ENCODE measurements at places on chromosomes 12 and 14.
A peak's percentile ranks its signal among the peaks of the same experiment; 100 is the strongest.

DNA sequence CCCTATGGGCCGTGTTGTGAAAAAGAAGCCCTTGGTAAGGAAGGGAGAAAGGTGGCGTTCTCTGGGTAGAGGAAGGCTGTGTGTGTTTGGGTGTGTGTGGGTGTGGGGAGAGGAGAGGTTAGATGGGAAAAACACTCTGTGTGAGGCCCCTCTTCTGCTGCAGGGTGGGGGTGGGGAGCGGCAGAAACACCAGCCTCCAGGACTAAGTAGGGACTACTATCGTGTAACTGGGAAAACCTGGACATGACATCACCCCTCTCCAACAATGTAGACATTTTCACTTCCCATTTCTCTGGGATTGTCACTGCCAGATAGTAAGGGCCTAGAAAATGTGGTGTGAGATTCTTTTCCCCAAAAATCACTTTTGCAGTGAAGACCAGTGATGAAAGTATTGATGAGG is 205.0 kb downstream of the NTF3 start:
- DNase-seq, result no peak

DNA sequence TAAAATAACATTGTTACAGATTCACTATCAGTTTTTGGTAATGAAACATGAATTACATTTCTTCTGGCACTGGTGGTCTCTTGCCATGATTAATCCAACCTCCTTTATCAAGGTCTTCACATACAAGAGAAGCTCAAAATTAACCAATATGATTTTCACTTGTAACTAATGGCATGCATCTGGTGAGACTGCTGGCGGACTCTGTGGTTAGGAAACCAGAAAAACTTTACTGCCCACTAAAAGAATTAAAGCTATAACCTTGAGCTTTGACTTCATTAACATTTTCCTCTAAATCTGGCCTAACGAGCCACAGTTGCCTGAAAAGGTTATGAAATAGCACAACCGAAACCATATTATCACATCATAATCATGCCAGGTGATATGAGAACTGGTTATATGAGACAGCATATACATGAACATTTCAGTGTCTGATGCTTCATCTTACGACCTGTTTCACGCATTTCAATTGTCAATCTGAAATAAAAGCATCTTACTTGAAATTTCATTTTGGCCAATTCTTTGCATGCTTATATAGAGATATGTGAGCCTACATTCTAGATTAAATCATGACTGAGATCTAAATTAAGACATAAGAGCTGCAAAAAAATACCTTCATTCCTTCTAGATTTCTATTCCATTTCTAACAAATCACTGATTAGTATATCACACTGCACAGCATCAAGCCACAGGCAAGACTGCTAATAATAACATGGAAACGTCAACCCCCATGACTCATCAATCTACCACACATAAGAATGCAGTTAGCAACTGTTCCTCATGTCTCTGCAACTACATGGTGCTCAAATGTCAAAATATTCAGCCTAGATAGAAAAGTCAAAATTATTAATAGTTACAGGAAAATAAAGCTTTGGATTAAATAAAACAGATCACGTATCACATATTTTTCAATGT is 89.3 kb downstream of the OSBPL8 start:
- DNase-seq, result peak; percentile 9

- DNase-seq, result no peak
Observed at GRCh38 chr12:116837097-116837496, 44.1 kb downstream of the HRK start.

DNA sequence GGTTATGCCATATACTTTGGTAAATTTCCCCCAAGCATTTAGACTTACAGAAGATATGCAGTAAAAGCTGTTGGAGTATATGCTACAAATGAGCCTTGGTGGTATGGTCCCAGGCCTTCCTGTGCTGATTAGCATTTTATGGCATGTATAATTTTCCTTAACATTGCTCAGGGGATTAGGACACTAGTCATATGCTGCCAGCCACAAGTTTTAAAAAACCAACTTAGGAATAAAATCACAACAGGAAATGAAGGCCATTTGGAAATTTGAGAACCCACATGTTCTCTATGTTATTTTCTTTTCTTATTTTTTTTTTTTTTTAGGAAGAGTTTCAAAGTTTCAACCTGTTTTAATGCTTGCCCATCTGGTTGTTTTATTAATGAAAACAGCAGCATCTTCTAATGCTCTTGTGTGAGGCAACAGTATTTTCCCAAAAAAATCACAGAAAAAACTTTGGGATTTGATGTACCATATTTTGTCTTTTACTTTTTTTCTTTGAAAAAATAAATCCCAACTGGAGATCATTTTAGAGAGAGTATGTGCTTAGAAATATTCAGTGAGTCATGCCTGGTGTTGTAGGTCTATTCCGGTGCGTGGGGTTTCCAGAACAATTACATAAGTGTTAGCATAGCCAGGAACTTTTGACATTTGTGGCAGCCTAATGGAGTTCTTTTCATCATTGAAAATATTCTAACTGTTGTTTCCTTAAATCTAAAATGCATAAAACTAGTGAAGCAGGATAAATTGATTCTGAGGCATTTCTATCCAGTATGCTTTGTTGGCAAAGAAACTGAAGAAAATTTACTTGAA is 21.7 kb upstream of the DUSP6 start:
- peak; percentile 31 for DNase-seq

DNA sequence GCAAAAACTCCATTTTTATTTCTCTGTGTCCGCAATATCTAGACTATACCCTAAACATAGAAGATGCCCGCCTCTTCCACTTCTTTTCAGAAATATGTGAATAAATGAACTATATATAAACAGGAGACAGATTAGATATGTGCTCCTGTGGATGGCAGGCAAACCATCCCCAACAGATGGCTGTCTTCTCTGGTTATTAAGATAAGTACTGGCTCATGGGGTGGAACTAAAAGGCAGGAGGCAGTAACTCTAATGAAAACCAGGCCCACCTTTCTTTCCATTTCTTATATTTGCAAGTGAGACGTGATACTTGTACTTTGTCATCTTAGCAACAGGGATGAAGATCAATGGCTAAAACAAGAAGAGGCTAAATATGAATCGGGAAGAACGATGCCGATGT is 20.2 kb downstream of the E2F7 start:
- no peak for DNase-seq

DNA sequence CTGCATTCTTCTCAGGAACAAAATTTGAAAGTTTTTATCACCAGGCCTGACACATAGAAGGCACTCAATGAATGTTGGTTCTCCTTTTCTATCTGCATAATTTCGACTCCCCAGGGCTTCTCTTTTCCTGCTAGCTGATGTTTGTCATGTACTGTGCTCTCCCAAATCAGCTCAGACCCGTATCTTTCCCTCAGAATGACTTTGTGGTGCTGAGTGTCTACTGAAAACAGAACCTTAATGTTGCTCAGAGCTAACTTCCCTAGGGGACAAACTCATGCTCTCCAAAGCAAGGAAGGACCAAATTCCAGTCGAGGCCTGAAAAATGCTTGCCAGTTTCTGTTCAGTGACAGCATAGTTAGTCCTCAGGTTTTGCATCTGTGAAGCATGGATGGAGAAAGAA is 1.9 kb downstream of the ARHGDIB start:
- no peak for DNase-seq

GRCh38 chr12:104055686-104056388 is 5.8 kb upstream of the GLT8D2 start:
- peak; percentile 49 for DNase-seq

DNA sequence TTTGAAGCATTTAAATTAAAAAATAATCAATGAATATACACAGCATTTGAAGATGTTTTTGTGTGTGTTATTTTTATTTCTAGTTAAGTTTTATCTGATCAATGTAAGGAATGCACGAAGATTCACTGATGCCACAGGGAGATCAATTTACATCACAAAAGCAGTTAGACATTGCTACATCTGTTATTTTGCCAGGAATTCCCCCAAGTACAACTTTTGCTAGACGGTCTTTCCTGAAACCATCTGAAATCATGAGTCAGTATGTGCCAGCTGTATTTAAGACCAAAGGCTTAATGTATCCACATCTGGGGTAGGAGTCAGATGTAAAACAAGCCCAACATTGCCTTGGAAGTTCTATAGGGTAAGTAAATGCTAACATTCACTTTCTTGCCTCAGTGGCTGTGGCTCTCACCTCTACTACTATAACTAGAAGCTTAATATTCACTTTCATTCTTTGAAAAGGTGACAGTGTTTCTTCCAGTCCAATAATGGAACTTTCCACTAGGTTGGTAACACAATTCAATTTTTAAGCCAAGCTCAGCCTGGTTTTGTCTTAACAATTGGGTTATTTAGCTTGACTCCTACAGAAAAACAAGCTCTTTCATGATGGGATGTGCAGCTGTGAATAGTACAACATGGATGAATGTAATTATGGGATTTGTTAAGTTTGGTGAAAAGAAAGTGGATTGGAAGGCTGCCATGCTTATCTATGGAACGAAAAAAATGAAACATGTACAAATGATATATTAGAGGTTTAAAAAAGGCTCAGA is 385.4 kb upstream of the TMEM132C start:
- DNase-seq, result no peak

GRCh38 chr12:99772274-99772673 is 124.7 kb downstream of the GARIN6 start:
- DNase-seq, result no peak

DNA sequence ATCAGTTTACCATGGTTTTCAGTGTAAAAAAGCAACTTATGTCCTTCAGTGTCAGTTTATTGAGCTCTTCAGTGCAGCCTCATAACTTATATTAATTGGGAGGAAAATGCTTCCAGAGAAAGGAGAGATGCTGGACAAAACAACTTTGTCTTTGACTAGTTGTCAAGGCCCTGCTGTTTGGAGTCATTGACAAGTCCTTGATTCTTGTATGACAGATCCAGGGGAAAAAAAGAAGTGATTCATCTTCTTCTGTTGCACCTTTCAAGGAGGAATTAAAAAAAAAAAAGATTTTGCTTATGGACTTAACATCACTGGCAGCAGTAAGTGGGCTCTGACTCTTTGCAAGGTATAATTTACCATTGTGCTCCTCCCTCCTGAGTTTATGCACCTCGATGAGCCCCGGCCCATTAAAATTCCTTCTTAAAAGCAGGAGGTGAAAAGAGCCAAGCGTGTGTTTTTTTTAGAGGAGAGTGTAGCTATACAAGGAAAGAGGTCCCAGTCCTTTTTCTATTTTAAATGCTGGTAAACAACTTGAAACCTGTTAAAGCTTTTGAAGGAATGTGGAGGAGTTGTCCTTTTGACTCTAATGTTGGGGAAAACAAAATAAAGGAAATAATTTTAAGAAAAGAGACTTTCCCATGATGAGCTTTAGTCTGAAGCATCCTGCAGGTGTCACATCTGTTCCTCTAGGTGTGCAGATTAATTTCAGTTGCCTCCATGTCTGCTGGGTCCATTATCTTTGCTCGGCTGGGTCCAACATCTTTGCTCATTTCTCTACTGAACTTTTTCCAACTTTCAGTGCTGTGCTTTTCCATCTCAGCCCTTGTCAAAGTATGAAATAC is 431.6 kb downstream of the RAD51B start:
- DNase-seq, result no peak

DNA sequence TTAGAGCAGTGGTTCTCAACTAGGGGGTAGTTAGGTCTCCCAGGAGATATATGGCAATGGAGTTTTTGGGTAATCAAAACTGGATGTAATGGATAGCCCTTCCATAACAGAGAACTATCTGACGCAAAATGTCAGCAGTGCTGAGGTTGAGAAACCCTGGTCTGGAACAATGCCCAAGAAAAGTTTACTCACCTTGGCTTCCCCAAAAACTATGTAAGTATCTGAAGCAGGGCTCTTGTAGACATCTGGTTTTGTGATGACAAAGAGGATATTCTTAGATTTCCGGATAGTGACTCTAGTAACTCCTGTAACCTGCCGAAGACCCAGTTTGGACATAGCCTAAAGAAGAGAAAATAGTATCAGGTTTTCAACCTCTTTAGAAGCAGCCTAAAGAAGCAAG is 11.8 kb downstream of the NACA start:
- no peak for DNase-seq

Data from muscle of arm (tissue), 14 donors.